ENCODE measurements at places on chromosomes 6 and 20.
A peak's percentile ranks its signal among the peaks of the same experiment; 100 is the strongest.

DNA sequence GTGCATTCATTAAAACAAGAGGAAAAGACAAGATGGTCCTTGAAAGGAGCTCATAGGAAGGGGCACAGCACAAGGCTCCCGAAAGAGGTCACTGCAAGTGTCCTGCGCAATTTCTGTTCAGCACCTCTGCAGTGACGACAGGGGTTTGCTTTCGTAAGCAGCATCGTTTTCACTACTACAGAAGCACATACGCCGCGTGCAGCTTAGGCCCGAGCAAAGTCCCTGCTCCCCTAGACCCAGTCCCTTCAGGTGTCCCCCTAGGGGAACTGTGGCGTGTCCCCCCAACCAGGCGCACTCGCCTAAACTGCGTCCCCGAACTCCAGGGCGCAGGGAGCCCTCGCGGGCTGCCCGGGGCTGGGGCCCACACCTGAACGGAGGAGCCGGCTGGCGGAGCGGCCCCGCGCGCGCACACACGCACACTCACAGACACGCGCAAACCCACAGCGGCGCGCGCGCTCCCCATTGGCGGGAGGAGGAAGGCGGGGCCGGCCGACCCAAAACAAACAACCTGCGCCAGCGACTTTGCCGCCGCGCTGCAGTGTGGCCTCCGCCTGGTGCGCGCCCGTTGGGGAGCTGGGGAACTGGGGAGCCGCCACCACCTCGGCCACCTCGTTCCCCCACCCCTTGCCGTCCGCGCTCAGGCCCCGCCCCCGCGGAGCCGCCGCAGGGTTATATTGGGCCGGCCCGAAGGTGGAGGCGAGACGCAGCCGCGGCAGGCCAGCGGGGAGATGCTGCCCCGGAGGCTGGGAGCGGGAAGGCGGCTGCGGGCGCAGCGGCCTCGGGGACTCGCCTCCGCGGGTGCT, at the start of gene FOXQ1:
FOXQ1 (plus strand) TSS at position 699 of the 803 bp plus-strand sequence. CDS start 607 bp downstream, outside the sequence.
- peak; percentile 71 for DNase-seq

- peak; percentile 31 for DNase-seq
These were observed 33.7 kb downstream of the SLC9A8 start for GRCh38 chr20:49846206-49846807.

DNA sequence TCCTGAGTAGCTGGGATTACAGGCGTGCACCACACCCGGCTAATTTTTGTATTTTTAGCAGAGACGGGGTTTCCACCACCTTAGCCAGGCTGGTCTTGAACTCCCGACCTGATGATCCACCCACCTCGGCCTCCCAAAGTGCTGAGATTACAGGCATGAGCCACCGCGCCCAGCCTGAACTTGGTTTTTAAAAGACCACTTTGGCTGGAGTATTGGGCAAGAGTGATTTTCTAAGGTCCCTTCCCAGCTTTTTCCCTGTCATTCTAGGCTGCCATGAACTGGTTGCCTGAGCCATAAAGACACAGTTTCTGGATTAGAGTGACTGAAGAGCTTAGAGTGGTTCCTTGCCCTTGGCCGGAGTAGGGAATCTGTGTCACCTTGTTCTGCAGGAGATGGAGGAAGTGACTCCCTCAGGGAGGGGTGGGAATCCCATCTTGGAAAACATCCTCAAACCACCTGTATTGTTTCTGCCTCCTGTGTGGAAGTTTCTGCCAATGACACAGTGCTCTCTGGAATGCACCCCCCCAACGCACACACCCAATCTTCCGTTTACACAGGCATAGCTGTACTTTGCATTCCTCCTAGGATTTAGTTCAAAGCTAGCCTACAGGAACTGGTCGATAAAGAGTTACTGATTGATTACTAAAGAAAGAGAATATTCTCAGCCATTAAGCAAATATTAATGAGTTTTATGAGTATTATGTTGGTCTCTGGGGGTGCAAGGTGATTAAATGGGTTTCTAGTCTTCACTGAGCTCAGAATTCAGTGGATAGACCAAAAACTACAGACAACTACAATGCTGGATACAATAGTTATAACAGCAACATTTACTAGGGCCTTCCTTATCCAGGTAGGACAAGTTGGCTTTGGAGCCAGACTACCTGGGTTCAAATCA, 18.2 kb downstream of the BCL2L1 start:
- DNase-seq, result no peak

GRCh38 chr20:3778976-3779375, 2.3 kb downstream of the SPEF1 start:
- peak; percentile 80 for DNase-seq

DNA sequence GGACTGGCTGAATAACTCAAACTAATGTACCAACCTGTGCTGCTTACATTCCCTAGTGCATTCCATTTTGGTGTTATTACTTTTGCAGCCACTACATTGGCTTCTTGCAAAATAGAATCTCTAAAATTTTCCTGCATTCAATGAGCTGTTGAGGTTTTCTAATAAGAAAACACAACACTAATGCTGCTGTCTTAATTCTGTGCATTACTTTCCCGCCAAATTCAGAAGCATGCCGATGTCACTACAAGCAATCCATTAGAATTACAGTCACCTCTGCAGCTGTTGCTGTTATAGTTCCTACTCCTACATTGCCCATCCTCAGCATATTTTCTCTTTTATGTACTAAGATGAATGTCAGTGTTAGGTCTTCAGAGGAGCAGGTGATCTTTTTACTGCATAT, 359.5 kb downstream of the HACE1 start:
- no peak for DNase-seq

GRCh38 chr6:133634474-133634873, 254.4 kb upstream of the TCF21 start:
- DNase-seq, result no peak

GRCh38 chr6:154511791-154512190, 1.3 kb upstream of the CNKSR3 start:
- DNase-seq, result peak; percentile 69

- DNase-seq, result no peak
These were observed 81.1 kb downstream of the RIPOR3 start for GRCh38 chr20:50610212-50610718.

DNA sequence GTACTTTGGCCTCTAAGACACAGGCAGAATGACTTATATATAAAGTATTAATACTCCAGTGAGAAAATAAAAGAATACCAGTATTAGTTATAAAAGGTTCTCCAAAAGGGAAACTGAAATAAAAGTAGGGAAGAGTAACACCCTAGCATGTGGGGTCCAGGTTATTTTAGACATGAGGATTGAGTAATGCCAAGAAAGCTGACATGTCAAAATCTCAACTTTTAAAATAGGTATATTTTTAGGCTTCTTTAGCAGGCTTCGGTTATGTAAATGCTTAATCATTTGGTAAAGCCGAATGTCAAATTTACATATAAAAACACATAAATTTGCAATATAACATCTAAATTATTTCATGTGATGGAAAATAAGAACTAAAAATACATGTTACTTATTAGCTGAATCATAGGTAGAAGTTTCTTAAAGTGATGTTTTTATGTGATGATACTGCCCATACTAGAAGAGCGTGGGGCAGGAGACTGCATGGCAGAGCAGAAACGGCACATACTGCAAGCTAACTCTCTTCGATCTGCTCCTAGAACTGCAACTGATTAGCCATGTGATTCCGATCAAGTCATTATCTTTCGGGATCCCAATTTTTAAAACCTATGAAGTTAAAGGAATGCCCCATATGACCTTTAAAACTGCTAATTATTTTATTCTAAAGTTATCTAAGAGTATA, 129.4 kb upstream of the DST start:
- DNase-seq, result no peak

DNA sequence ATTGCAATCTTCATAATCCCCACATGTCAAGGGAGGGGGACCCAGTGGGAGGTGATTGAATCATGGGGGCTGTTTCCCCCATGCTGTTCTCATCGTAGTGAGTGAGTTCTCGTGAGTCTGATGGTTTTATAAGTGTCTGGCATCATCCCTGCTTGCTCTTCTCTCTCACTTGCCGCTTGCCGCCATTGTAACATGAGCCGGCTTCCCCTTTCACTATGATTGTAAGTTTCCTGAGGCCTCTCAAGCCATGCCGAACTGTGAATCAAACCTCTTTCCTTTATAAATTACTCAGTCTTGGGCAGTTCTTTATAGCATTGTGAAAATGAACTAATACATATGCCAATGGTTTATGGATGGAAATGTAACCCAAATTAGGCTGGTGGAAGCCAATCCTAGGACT, 109.4 kb upstream of the AKAP12 start:
- DNase-seq, result no peak

DNA sequence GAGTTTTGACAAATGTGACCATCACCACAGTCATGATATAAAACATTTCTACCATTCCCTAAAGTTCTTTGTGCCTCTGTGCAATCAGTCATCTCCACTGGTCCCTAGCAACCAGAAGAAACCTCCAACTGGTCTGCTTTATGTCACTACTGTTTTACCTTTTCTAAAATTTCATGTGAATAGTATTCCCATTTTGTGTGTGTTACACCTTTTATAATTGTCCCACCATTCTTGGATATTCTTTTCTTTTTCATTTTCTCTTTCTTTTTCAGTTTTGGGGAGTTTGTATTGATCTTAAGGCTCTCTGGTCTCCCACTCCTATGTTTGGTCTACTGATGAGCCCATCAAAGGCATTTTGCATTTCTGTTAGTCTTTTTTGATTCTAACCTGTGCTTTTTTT, 95.4 kb downstream of the NCOA3 start:
- DNase-seq, result no peak

GRCh38 chr6:146955570-146955969, 248.6 kb upstream of the STXBP5 start:
- DNase-seq, result no peak

DNA sequence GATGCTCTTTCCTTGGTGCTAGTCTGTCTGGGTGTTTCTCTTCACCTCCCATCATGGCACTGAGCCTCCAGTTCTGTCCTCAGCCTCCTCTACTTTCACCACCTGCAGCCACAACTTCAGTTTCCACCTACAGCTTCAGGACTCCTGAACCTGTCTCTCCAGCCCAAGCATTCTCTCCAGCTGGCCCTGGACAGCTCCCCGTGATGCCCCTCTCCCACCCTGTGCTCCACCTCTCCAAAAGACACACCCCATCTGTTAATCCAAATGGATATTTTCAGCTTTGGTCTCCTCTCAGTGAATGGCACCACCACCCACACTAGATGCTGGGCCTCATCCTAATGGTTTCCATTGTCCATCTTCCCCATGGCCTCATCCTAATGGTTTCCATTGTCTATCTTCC, 79.5 kb upstream of the NEDD9 start:
- DNase-seq, result no peak

- no peak for DNase-seq
These were observed 109.3 kb upstream of the FAM83B start for GRCh38 chr6:54737247-54737646.

DNA sequence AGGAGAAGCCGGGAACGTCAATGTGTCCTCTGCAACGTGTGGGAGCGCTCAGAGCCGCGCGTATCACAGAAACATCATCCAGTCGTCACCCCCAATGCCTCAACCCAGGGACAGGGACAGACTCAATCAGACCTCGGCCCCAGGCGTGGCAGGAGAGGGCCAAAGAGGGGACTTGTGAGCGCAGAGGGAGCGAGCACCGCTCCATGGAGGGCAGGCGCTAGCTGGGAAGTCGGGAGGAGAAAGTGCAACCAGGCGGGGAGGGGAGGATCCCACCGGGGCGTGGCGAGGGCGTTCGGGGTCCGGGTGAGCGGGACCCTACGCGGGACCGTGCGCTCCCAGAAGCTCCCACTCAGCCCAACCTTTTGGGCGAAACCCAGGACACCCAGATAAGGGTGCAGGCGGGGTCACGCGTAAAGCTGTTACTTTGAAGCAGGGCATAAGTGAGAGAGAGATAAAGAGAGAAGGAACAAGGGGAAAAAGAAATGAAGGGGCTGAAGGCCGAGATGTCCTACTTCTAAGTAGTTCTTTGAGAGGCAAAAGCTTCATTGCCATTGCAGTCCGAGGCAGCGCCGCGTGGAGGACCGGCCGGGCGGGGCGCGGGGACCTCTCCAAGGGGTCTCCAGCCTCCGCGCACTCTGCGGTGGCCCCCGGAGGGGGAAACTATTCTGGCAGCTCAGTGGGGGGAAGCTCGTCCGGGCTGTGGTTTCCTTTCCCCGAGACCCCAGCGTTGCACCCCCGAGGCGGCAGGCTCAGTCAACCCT, 862 bp upstream of the SOBP start:
- DNase-seq, result peak; percentile 87

- DNase-seq, result no peak
These were observed 431.5 kb downstream of the HACE1 start for GRCh38 chr6:104428184-104428583.

- DNase-seq, result no peak
These were observed 39.0 kb downstream of the TTLL9 start for GRCh38 chr20:31909253-31910070.

DNA sequence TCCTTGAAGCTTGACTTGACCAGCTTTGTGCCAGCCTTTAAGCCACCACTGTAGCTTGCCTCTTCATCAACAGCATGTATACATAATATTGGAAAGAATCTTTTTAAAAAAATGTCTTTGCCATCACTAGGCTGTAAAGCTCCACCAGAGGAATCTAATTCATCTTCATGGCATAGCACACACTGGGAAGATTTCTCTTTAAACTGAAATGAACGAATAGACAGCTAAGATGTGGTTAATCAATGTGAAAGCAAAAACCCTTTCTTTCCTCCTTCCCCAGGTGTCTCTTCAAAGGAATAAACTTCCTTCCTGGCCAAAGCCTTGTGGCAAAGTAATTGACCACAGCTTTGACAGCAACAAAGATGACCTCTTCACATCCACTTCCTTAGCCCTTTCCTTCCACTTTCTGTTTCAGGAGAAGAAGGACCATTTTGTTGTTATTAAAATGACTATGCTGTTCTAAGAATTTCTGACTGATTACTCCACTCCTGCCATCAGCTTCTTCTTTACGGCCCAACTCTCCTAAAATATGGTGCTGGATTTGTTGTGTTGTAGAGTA, 428.7 kb upstream of the SOX4 start:
- DNase-seq, result no peak

DNA sequence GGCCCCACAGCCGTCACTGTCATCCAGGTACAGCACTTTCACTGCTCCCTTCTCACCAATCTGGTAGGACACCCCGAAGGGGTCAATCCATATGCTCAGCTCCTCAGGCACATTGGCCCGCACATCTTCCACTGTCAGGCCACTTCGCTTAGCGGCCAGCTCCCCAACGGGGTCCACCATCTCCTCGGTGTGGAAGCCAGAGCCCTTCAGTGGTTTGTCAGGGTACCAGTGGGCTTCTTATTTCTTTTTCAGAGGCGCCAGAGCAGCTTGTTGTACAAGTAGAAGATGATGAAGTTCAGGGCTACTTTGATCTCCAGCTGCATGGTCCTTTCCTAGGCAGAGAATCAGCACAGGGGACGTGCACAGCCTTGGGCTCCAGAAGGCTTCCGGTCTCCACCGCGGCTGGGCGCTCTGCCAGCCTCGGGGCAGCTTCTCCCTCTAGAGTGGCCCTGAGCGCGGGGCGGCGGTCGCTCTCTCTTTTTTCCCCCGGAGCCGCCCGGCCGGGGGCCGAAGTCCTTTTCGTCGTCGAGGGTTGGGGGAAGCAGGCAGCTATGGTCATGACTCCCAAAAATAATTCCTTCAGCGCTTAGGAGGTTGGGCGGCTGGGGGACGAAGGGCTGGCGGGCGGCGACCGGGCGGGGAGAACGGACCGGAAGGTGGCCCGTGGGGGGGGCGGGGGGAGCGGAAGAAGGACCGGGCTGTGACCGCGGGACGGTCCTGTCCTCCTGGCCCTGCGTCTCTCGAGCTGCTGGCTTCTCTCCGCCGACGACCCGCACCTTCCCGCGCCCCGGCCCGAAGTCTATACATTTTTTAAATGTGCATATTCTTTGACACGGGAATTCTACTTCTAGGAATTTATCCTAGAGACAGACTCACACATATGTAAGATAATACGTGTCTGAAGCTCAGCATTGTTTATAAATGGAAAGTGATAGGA, 6.5 kb upstream of the ZSCAN9 start:
- DNase-seq, result peak; percentile 91

All from kidney (tissue), 22 donors.